ENCODE measurements at places on chromosomes 2 and 18. TPM values are rescaled to one million over a fixed set of nuclear protein-coding genes. Genes with fewer than 3 reads are reported as not detected.
A peak's percentile ranks its signal among the peaks of the same experiment; 100 is the strongest.

The ACADL gene
- total RNA-seq: 9.2 TPM

The WDR12 gene
- 23.7 TPM for total RNA-seq

- no peak for DNase-seq
Measured at GRCh38 chr18:48766487-48766886, 184.3 kb downstream of the SMAD7 start.

- no peak for DNase-seq
Measured at GRCh38 chr2:114022360-114023085, 132.6 kb downstream of the ACTR3 start.

The RFX8 gene
- total RNA-seq: 0.47 TPM

DNA sequence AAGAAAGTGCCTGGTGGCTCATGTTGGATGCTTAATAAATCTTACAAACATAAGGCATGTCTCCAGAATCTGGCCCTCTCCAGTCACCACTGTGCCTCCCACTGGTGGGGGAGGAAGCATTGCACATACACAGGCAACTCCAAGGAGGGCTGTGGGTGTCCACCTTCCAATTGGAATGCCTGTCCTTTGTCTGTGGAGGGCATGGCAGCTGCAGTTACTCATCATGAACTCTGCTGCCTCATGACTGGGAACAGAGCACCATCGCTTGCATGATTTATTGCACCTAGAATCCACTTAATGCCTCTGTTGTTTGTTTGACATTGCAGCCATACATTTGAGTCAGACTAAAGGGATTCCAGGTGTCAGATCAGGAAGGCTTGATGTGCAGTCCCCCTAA, 278.9 kb downstream of the PRKCE start:
- DNase-seq: peak; percentile 19

GRCh38 chr2:177171418-177171865, 41.2 kb upstream of the HNRNPA3 start:
- DNase-seq: no peak

GRCh38 chr2:141020346-141020745, 1110.5 kb downstream of the LRP1B start:
- DNase-seq: no peak

The SPHKAP gene
- 21.2 TPM for total RNA-seq

DNA sequence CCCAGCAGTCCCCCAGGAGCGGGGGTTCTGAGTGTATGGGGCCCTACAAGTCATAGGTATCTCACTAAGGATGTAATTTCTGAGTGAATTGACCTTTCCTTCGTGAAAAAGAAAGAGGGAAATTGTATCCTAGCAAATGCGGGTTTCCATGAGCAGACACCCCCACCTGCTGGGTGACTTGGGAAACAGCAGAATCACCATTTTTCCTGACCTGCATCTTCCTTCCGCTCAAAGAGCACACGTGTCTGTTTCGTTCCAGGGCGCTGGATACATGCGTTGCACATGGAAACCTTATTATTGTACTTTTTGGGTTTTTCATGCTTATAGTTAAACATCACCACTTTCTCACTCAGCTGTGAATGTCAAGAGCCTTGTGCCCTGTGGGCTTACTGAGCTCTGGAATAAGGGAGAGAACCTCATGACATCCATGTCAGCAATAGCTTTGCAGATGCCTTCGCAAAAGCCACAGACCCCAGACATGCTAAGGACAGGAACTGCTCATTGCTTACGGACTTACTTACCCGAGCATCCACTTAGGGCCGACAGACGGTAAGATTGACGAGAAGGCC, 132.8 kb downstream of the TPO start:
- DNase-seq: peak; percentile 27

GRCh38 chr2:219073413-219074129, 12.8 kb upstream of the IHH start:
- no peak for DNase-seq

The POLR1B gene
- 31.5 TPM for total RNA-seq

DNA sequence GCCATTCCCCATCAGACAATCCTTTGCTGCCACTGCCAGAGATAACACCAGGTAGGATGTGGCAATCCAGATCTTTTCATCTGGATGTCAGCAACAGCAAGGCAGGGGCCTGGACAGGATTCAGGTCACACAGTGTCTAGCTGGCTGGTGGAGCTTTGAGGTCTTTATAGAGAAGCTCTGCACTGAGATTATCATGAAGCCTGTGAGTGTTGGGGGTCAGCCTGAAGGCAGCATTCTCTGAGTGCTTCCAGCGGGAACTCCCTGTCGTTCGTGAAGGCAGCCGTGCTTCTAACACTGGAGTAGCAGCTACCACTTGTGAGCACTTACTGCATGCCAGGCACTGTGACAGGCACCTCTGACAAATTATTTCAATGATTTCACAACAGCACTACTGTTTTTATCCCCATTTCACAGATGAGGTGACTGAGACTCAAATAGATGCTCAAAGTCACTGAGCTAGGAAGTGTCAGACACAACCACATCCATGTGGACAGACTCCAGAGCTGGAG, 85.7 kb downstream of the SEMA4F start:
- no peak for DNase-seq

GRCh38 chr18:66078925-66079800, 328.4 kb downstream of the CDH7 start:
- DNase-seq: no peak

The SERPINB12 gene
- total RNA-seq: not detected

The DGUOK gene
- total RNA-seq: 45.7 TPM

DNA sequence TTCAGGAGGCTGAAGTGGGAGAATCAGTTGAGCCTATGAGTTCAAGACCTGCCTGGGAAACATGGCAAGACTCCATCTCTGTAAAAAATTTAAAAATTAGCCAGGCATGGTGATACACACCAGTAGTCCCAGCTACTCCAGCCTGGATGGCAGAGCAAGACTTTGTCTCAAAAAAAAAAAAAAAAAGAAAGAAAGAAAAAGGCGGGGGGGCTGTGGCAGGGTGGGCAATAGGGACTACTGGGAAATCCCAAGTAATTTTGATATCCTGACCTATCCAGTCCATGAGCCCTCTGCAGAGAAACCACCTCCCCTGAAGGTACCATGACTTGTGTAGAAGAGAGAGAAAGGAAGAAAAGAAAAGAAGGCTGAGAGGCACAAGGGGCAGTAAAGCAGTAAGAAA, 45.3 kb downstream of the ALPK2 start:
- no peak for DNase-seq

- no peak for DNase-seq
Measured at GRCh38 chr18:136433-136832, 21.9 kb upstream of the USP14 start.

DNA sequence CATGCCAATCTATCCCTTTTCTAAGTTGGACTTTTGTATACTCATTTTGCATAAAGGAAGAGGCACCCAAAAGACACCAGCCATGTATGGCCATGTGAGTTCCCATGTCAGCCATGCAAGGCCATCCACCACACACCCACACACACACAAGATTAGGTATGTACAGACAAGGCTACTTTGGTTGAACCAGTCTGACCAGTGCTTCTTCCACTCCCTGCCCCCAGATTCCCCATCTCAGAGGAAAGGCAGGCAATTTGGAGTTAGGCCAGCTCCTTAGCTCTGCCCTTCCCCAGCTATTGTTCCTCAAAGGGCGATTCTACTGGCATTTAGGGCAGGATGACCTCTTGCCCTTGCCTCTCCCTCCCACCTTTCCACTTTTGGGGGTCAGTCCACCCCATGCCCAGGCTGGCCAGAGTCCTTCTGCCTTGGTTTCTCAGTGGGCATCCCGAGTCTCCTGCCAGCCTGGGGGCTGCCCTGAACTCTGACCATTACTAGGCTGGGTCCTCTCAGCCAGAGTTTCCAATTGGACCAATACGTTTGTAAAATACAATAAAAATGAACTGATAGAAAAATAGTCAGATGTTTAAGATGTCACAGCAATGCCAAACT, 101.1 kb downstream of the ZBTB7C start:
- DNase-seq: no peak

- DNase-seq: no peak
Measured at GRCh38 chr2:50346629-50347357, 685.1 kb downstream of the NRXN1 start.

DNA sequence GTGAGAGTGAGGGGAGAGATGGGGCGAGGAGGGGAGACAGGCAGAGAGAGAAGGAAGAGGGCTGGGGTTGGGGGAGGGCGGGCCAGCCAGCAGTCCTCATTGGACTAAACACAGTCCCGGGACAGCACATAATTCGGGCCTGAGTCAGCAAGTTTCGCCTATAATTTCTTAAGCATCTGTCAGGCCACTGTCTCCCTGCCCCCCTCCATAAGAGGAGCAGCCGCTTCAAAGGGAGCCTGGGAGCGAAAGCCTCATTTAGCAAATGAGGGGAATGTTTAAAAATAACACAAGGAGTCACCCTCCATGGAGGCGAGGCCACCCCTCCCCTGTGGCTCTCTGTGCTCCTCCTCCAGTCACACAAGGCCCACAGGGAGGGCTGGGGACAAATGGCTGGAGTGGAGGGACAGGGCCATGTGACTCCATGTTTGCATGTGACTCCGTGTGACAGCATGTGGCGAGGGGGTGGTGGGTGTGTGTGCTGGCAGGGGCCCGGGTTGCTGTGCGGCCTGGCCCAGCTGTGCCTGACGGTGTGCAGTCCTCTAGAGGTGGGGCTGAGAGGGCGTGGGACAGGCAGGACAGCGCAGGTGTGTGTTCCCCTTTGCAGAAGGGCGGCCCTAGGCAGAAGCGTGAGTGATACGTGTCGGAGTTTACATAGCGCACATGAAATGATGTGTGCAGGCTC, 162.4 kb downstream of the CELF4 start:
- DNase-seq: peak; percentile 30

Measured in occipital lobe (tissue), 3 donors.